ENCODE measurements at places on chromosomes 4 and X. TPM values are rescaled to one million over a fixed set of nuclear protein-coding genes. Genes with fewer than 3 reads are reported as not detected.

GRCh38 chrX:72478351-72478750, 94.3 kb downstream of the HDAC8 start:
- no peak for DNase-seq

DNA sequence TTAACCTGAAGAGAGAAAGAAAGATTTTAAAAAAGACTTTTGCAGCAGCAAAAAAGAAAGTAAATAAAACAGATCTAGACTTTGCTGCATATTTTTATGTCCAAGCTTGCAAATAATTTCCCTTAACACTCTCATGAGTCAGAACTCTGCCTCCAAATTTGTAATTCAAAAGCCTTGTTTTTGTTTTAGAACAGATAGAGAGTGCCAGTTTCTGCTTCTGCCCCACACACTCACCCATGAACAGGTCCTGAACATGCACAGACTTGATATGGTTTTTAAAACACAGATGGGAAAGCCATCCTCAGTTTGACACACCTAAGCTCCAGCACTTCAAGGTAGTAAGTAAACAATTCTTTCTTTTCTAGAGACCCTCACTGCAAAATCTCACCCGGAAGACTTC, 39.7 kb upstream of the VCX3B start:
- no peak for DNase-seq

DNA sequence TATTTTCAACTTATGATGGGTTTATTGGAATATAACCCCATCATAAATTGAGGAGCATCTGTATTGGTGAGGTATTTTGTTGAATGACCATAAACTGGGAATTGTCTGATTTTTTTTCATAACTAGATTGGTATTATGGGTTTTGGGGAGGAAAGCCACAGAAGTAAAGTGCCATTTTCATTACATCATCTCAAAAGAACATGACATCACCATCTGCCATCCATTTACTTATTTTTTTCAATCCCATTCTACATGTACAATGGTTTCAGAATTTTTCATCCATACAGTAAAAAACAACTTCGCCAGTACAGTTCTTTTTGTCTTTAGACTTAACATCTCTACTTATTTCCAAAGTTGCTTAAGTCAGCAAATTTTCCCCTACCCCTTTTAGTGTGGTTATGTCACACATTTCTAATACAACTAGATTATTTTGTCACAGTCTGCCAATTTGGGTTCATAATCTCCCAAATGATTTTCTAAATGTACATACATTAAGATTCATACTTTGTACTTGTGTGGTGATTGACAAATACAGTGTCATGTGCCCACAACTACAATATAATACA, 459.4 kb downstream of the IDS start:
- no peak for DNase-seq

DNA sequence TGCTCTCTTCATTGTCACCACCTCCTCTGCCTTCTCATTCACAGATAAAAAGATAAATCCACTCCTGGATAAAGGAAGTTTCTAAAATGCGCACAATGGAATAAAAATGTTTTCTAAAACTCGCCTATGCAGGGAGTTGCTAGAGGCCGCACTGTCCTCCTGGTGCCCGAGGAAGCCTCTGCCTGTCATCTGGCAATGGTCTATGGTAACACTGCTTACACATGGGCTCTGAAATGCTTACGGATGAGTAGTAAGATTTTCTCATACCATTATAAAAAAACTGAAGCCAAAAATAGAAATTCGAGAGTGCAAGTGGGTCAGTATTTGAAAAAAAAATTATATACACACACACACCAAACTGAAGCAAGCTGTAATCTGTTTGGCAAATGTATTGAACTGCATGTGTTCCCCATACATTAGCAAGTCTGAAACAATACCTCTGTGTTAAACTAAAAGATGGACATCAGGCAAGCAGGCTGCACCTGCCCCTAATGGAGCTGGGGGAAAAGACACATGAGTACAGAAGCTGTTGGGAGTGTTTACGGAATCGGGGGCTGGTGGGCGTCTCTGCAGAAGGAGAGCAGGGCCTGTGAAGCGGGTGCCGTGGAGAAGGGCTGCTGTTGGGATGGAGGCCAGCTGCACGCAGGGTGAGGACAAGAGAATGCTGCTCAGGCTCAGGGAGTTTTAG, 103.3 kb upstream of the FAT1 start:
- no peak for DNase-seq

The STOX2 gene
- total RNA-seq: 4.8 TPM

The SULT1B1 gene
- total RNA-seq: not detected

Measured in endothelial cell (in vitro differentiated cells).